ENCODE measurements at places on chromosomes 4 and X. TPM values are rescaled to one million over a fixed set of nuclear protein-coding genes. Genes with fewer than 3 reads are reported as not detected.
A peak's percentile ranks its signal among the peaks of the same experiment; 100 is the strongest.

ANOS1 gene
- 7.5 TPM for total RNA-seq

DNA sequence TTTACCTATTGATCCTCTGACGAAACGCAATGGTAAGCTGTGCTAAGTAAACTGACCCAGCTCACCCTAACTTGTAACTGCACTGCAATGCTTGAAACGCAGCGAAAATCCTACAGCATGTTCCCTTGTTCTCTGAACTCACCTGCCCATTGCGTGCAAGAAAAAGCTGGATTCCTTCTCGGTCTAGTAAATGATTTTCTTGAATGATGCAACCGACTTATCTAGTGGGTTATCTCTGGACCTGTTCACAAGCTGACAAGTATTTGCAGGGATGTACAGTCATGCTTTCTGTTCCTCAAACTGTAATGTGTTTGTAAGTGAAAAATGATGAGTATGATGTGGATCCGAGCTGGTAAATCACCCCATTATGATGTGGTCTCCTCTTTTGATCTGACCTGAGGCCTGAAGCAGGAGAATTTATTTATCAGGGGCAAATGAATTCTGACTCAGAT is 140.1 kb downstream of the BTC start:
- DNase-seq = no peak

- no peak for DNase-seq
Measured at GRCh38 chrX:68431836-68432235, 1.5 kb downstream of the OPHN1 start.

DNA sequence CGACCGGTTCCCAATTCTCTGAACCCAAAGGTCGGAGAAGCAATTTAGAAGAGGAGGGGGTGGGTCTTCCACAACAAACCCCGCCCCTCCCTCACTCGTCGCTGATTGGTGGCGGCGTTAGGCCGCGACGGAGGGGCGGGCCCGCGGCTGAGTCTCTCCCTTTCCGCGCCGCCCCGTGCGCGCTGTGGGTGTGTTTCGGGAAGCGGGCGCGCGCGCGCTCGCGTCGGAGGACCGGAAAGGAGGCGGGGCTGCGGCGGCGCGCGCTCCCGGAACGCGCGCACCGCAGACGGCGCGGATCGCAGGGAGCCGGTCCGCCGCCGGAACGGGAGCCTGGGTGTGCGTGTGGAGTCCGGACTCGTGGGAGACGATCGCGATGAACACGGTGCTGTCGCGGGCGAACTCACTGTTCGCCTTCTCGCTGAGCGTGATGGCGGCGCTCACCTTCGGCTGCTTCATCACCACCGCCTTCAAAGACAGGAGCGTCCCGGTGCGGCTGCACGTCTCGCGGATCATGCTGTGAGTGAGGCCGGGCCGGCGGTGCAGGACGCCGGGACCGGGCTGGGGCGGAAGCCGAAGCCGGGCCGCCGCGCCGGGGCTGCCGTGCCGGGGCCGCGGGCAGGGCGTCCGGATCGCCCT is at the start of gene SPCS3:
SPCS3 (plus strand) TSS at position 263 of the 636 bp plus-strand sequence; CDS start at position 374, 111 bp downstream.
- peak; percentile 96 for DNase-seq

DNA sequence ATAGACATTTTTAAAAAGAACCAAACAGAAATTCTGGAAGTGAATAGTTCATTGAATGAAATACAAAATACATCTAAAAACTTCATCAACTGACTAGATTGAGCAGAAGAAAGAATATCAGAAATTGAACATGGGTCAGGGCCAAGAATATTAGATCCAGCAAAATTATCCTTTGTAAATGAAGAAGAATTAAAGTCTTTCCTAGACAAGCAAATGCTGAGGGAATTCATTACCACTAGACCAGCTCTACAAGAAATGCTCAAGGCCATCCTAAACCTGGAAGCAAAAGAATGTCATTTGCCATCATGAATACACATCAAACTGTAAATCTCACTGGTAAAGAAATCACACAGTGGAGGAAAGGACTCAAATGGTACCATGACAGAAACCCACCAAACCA is 72.7 kb upstream of the RPL34 start:
- DNase-seq = no peak

Measured in suprapubic skin (tissue), 4 donors.